T47D (cell line): ENCODE measurements at places on chromosomes 11 and 22.

DNA sequence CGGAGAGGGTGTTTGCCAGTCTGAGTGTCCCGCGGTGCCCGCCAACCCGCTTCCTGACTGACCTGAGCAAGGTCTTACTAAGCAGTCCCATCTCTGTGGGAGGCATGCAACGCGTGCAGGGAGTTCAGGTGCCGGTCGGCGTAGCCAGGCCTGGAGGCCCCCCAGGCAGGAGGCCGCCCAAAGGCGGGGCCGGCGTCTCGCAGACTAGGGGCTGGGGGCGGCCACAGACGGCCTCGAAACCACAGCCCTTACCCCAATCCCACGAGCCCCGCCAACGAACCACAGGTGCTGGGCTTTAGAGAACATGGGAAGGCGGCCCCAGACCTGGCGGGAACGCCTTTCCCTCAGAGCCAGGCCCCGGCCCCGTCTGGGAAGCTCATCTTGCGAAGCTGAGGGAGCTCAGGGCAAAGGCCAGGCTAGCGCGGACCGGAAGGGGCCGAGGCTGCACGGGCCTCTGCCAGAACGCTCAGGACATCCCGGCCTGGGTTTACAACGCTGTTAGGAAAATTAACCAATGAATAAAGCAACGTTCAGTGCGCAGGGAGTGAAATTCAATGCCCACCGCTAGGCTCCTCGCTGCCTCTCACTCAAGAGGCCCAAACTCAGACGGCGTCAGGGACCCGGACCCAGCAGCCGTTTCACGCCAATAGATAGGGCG is 2.1 kb upstream of the MTFP1 start:
- DNase-seq, result peak; percentile 28

- no peak for DNase-seq
These were observed 69.9 kb downstream of the MPPED1 start for GRCh38 chr22:43481568-43482317.

DNA sequence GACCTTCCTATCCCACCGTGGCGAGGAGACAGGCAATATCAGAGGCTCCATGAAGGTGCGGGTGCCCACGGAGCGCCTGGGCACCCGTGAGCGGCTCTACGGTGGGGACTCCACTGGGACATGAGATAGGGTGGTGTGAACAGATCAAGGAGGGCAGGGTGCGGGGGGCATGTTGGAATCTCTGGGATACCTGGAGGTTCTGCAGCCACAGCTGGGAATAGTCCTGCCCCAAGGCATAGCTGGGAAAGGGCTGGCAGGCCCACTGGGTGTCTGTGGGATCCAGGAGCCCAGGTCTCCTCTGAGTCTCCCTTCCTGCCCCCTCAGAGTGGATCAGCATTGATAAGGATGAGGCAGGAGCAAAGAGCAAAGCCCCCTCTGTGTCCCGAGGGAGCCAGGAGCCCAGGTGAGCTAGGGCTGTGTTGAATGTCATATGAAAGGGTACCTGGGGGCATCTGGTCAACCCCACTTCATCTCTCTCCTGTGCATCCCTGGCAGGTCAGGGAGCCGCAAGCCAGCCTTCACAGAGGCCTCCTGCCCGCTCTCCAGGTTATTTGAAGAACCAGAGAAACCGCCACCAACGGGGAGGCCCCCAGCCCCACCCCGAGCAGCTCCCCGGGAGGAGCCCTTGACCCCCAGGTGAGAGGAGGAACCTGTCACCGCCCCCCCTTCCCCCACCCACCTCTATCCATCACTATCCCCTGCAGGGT is 8.5 kb downstream of the PHOX2A start:
- DNase-seq, result no peak

- DNase-seq, result no peak
These were observed 42.2 kb upstream of the KCNJ11 start for GRCh38 chr11:17430616-17431015.

DNA sequence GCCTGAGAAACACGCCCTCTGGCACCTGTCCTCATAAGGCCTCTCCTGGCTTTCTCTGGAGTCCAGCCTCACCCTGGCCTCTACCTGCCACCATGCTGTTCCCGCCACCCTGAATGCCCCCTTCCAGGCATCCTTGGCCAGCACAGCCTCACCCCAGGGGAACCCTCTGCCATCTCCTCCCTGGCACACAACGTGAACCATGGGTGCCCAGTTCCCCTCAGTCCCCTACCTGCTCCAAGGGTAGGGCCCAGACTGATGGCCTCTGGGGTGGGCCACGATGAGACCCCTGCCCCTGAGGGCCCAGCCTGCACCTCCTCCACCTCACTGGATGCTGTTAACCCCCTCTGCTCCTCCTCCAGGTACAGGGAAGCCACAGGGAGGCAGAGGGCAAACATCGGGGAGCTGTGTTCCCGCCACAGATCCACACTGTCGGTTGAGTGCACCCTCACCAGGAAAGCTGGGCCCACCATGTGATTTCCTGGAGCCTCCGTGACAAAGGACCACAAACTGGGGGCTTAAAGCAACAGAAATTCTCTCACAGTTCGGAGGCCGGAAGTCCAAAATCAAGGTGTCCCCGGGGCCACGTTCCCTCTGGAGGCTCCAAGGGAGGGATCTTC is 169.6 kb downstream of the BRD1 start:
- no peak for DNase-seq

GRCh38 chr11:118791111-118791960 is at the start of gene DDX6:
Gene DDX6 (minus strand): TSS chr11:118791164. CDS start chr11:118786251, 4,913 bp downstream.
- peak; percentile 92 for DNase-seq

GRCh38 chr11:16881766-16882165 is 132.4 kb downstream of the PLEKHA7 start:
- no peak for DNase-seq
